Kidney tubule cell (primary cell): ENCODE measurements at places on chromosomes 3 and 15.
A peak's percentile ranks its signal among the peaks of the same experiment; 100 is the strongest.

DNA sequence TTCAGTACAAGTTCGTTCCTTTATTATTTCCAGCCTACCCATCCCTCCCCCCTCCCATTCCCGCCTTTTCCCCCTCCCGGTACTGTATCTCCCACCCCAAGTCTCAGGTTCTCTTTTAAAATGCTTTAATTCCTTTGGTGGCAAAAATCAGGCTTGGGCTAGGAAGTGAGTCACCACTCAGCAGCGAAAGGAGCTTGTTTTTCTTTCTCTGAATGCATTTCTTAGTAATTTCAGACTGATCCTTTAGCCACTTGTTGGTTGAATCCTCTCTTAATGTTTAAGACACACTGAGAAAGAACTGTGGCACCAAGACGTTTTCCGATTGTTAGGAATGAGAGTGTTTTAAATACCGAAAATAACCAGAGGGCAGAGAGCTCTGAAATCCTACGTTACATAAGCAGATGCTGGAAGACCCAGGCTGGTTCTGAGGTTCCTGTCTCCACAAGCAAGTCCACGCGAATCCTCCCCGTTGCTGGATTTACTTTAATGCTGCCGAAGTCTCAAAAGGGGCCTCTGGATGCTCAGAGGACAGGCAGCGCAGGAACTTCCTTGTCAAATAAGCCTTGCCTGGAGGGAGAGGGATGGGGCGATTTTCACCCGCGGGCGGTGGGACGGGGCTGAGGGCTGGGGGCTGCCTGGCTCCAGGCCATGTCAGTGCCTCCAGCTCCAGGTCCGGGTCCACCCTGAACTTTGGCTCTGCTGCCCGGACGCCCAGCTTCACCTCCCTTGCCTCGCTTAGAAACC lies 854 bp upstream of the COL8A1 start:
- peak; percentile 81 for DNase-seq

GRCh38 chr3:130341388-130341787 lies 4.1 kb upstream of the COL6A5 start:
- DNase-seq = peak; percentile 3

- peak; percentile 57 for DNase-seq
Observed at GRCh38 chr15:42137461-42138261, 18.8 kb downstream of the PLA2G4F start.

DNA sequence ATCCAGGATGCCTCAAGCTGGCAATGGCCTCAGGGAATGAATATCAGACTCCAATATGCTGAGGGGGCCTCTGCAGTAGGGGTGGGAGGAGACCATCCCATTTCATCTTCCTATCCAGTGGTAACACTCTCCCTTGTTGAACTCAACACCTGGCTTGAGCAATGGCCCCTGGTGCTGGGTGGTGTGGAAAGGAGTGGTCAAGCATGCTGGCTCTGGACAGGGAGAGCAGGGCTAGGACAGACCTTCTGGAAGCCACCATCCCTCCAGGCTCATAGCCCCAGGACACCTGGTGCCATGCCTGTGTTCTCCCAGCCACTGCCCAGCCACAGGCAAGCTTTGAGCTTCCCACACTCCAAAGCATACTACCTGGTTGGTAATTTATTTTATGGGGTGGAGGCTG lies 9.6 kb downstream of the DNAH1 start:
- no peak for DNase-seq

- DNase-seq = peak; percentile 42
Observed at GRCh38 chr3:112333381-112334317, 693 bp downstream of the CD200 start.

DNA sequence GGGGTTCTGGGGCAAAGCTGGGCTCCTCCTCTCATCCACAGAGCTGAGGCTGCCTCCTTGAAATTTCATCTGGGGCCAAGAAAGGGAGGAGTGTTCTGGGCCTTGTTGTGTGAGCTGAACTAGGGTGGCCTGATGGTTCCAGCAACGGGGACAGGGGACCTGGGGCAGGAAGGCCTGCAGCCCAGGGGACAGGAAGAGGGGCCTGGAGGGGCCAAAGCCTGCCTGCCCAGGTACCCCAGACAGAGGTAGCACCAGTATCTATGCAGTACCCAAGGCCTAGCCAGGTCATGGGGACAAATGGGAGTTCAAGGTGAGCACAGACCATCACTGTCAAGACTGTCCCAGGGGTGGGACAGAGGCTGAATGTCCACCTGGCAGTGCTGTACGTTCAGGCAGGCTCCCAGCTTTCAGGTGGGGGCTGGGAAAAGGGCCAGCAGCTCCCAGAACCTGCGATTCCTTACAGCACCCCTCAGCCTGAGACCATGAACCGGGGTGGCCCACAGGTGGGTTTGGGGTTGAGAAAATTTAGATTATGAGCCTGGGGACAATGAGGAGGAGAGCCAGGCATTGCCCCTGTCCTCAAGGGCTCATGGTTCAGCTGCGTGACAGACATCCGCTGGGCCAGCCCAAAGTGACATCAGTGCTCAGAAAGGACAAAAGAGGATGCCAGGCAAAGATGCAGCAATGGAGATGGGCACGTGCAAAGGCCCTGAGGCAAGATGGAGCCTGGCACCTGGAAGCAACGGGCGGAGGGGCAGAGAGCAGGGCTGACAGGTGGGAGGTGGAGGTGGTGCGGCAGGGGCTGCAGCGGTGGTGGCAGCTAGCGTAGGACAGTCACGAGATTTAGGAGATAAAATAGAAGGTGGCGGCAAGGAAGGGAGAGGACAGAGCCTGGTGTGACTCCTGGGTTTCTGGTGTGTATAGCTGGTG lies 28.0 kb downstream of the PSTPIP1 start:
- no peak for DNase-seq

DNA sequence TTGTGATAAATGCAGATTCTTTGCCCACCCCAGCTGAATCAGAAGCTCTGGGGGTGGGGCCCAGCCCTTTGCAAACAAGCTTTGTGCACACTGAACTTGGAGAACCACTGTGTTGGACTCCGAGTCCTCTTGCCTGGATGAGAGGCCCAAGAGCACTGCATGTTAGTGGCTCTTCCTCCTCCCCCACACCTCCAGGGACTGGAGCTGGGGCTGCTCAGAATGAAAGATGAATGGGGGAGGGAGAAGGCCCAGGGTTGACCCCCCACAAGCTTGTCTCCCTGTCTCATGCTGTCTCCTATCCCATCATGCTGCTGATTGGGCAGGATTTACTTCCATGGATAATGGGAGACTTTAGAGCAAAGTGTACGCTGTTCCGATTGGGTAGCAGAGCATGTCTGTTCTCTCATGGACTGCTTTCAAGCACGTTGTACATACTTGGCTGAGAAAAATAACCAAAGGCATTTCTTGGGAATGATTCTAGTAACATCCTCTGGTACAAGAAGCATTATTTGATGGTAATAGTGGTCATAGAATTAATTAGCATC lies 99.6 kb downstream of the PGPEP1L start:
- DNase-seq = peak; percentile 81

- DNase-seq = no peak
Observed at GRCh38 chr15:40949756-40950207, 3.5 kb upstream of the CHAC1 start.

GRCh38 chr3:125318167-125318865 lies 56.8 kb downstream of the ZNF148 start:
- DNase-seq = peak; percentile 88

DNA sequence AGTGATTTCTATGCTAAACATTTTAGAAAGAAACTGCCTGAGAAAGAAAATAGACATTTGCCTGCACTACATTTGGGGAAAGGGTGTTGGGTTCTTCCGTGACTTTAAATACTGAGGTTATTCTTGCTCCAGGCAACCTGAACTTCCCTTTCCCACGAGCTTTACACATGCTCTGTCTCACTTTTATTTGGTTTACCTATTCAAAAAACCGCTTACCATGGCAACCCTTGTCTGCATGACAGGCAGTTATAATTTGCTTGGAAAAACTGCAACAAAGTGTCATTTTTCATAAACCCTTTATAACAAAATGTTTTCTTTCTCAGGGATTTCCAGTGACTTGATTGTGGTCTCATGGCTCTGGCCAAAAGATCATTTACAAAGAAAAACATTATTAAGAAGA lies 416.3 kb upstream of the MEIS2 start:
- DNase-seq = no peak

GRCh38 chr3:69761896-69762767 lies 22.9 kb downstream of the MITF start:
- DNase-seq = peak; percentile 84

- peak; percentile 55 for DNase-seq
Observed at GRCh38 chr3:127547761-127548605, 42.5 kb downstream of the TPRA1 start.

- DNase-seq = peak; percentile 82
Observed at GRCh38 chr3:29642393-29643033, 361.6 kb downstream of the RBMS3 start.

- DNase-seq = no peak
Observed at GRCh38 chr15:84973492-84974460, 7.9 kb upstream of the PDE8A start.

- DNase-seq = peak; percentile 50
Observed at GRCh38 chr15:61034678-61035291, 194.3 kb downstream of the RORA start.

- peak; percentile 51 for DNase-seq
Observed at GRCh38 chr3:58111513-58112184, 99.1 kb downstream of the DNASE1L3 start.

- no peak for DNase-seq
Observed at GRCh38 chr3:187788984-187789857, 44.0 kb upstream of the BCL6 start.

DNA sequence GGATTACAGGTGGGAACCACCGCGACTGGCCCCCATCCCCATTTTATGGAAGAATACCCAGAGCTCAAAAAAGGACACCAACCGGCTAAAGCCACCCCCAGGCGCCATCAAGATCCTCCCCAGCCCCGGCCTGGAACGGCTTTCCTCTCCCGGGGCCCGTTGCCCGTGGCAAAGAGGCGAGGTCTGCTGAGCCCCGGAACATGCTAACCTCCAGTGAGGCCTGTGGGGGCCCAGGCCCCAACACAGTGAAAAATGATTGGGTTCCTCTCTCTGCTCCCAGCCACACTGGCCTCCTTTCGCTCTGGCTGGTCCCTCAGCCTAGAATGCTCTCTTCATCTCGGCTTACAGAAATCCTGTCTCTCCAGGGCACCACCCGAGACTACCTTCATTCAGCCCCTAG lies 46.5 kb upstream of the SMAD6 start:
- DNase-seq = no peak

- no peak for DNase-seq
Observed at GRCh38 chr15:101038327-101039003, 119.3 kb downstream of the LRRK1 start.

GRCh38 chr3:12194669-12195161 lies 36.0 kb upstream of the TIMP4 start:
- peak; percentile 43 for DNase-seq

GRCh38 chr3:160698599-160699195 lies 21.7 kb downstream of the ARL14 start:
- no peak for DNase-seq

DNA sequence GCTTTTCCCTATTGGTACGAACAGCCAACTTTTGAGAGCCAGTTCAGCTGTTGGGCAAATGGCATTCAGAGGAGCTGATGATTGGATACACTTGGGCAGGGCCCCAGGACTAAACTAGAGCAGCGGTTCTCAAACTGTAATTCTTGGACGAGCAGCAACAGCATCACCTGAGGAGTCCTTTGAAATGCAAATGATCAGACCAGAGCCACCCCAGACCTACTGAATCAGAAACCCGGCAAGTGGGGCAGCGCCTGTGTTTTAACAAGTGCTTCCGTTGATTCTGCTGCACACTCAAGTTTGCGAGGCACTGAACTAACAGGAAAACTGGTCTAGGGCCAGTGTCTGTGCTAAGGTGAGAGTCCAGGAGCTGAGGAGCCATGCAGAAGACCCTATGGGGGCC lies 239.7 kb downstream of the UACA start:
- DNase-seq = no peak

- DNase-seq = no peak
Observed at GRCh38 chr15:68367992-68368391, 64.0 kb downstream of the ITGA11 start.

DNA sequence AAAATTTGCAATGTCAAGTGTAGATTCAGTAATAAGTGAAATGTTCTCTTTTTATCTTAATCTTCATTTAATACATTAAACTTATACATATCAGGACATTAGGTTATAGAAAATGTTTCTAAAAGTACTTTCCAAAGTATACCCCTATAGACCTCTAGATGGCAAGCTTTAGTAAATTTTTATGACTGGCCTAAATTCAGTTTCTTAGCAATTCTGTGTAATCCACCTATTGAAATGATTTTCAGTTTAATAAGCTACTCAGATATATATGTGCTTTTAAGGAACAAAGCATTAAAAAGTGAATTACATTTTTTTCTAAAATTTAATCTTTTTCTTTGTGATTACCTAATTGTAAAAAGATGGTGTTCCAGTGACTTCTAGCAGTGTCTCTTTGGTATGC lies 342.2 kb downstream of the GBE1 start:
- peak; percentile 21 for DNase-seq

- DNase-seq = no peak
Observed at GRCh38 chr3:160126761-160127160, 98.5 kb upstream of the C3orf80 start.

GRCh38 chr3:187130346-187131066 lies 8.8 kb downstream of the RPL39L start:
- DNase-seq = peak; percentile 68

GRCh38 chr3:184284696-184285095 lies 8.9 kb downstream of the ECE2 start:
- peak; percentile 70 for DNase-seq

- peak; percentile 44 for DNase-seq
Observed at GRCh38 chr3:79473993-79474392, 293.8 kb downstream of the ROBO1 start.

GRCh38 chr3:11452312-11452711 lies 180.1 kb downstream of the ATG7 start:
- DNase-seq = no peak

- DNase-seq = no peak
Observed at GRCh38 chr3:172290457-172290856, 157.8 kb downstream of the GHSR start.

- no peak for DNase-seq
Observed at GRCh38 chr3:193882091-193882490, 253.9 kb upstream of the HES1 start.

- DNase-seq = no peak
Observed at GRCh38 chr3:32814361-32814760, 3.4 kb upstream of the TRIM71 start.

DNA sequence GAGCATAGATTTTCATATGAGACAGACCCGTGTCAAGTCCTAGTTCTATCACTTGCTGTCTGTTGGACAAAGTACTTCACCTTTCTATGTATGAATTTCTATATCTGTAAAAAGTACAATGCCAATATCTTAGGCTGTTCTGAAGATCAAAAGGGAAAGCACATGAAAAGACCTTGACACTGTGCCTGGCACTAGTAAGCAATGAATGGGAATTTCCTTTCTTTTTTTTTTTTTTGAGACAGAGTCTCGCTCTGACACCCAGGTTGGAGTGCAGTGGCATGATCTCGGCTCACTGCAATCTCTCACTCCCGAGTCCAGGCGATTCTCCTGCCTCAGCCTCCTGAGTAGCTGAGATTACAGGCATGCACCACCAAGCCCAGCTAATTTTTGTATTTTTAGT lies 35.4 kb upstream of the ETV5 start:
- DNase-seq = no peak

DNA sequence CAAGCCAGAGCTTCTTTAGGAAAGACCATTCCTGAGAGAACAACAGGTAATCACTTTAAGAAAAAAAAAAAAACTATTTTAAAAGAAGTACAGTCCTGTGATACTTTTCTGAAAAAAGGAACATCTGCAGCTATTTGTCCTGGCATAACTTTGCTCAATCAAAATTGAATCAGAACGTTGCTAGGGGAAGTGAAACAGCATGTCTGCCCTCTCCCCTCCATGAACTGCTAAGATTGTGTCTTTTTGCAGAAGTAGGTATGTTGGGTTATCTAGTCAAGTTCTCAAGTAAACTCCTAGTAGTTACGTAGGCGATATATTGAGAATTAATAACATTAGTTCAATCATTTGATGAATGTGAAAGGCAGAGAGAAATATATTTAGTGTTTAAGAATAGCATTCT lies 1013.3 kb downstream of the TUSC7 start:
- DNase-seq = no peak
